ENCODE measurements at places on chromosomes 11 and 22.

DNA sequence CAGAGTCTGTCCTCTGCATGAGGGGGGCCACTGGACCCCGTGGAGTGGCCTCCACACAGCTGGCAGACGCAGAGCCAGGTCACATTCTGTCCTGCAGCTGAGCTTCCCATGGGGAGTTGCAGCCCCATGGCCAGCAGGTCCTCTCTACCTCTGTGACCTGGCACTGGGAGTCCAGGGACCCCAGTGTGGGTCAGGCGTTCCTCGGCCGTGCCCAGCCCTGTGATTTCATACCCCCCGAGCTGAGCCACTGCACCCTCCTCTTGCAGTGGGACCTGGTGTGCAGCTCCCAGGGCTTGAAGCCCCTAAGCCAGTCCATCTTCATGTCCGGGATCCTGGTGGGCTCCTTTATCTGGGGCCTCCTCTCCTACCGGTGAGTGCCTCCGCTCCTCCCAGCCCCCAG lies 32.2 kb upstream of the SLC22A12 start:
- DNase-seq, result no peak

DNA sequence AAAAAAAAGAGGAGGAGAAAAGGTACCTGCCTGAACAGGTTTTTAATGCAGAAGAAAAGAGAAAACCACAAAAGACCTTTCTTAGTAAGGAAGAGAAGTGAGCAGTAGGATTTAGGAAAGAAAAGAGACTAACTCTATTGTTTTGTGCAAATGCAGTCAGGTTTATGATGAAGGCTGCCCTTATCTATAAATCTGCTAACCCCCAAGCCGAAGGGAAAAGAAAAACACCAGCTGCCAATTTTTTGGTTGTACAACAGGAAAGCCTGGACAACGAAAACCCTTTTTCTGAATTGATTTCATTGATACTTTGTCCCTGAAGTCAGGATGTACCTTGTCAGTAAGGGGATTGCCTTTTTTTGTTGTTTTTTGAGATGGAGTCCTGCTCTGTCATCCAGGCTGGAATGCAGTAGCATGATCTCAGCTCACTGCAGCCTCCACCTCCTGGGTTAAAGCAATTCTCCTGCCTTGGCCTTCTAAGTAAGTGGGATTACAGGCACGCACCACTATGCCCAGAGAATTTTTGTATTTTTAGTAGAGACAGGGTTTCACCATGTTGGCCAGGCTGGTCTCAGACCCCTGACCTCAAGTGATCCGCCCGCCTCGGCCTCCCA lies 21.2 kb downstream of the POLD4 start:
- no peak for DNase-seq

DNA sequence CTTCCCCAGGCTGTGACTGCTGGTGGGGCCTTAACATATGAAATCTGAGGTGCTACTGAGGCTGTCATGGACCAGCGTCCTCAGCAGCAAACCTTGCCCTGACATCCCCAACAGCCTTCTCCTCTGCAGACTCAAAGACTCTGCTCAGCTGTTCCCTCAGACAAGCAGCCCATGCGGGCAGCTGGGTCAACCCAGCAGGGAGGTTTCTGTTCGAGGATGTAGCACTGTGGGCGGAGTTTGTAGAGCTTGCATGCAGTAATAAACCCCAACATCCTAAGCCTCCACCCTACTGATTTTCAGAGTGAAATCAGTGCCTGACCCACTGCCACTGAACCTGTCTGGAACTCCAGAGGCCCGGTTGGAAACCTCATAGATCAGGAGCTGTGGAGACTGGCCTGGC lies 88.8 kb upstream of the XKR3 start:
- DNase-seq, result no peak

DNA sequence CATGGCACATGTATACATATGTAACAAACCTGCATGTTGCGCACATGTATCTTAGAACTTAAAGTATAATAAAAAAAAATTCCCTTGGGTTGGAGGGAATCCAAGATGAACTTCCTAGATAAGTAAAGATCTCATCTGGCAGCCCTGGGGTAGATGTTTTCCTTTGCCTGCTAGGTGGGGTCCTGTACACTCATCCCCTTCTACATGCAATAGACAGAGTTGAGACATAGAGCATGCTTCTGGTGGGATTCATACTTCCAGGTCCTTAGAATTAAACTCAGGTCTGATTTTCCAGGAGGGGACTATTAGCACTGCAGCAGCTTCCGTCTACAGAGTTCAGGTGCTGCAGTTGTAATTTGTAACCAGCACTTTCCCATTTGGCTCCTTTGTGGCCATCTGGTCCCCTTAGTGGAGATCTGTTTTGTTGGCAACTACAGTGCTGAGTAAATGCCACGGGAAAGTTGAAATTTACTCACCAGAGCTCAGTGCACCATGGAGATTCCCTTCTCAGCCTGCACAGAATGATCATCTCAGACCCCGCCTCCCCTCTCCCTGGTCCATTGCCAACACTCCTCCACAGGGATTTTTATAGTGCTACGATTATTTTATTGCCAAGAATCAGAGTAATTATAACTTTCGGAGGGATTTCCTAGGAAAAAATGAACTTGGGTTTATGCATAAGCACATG lies 220.1 kb upstream of the E2F8 start:
- DNase-seq, result no peak

DNA sequence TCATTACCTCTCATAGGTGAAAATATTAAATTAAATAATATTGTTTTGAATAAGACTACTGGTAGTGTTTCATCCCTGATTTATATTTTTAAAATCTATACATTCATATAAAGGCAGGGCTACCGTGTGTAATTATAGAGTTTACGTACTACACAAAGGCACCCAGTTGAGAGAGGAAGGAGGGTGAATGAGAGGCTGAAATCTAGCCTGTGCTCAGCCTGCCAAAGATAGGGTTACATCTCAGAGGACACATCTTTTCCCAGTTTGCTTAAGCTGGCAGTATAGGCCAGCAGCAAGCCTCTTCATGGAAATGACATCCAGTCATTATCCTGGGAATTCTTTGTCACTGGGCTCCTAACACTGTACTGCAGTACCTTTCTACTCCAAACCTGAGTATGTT lies 7.5 kb upstream of the B3GNT6 start:
- DNase-seq, result no peak

GRCh38 chr11:1138097-1138496 lies 19.7 kb upstream of the MUC5AC start:
- DNase-seq, result no peak

DNA sequence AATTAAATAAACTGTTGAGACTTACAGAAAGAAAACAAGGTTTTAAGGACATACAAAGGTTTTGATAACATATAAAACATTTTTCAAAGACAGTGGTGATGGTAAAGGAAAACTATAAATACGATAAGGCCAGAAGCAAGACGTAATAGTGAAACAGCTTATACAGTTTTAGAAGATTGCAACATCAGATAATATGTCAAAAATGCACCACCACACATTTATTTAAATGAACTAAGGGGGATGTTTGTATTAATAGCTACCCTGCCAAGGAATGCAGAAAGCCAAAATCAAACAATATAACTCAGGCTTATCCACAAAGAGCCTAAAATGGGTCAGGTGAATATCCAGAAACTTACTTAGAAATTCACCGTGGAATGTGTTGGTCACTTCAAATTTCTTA lies 981.6 kb upstream of the FAT3 start:
- DNase-seq, result no peak

DNA sequence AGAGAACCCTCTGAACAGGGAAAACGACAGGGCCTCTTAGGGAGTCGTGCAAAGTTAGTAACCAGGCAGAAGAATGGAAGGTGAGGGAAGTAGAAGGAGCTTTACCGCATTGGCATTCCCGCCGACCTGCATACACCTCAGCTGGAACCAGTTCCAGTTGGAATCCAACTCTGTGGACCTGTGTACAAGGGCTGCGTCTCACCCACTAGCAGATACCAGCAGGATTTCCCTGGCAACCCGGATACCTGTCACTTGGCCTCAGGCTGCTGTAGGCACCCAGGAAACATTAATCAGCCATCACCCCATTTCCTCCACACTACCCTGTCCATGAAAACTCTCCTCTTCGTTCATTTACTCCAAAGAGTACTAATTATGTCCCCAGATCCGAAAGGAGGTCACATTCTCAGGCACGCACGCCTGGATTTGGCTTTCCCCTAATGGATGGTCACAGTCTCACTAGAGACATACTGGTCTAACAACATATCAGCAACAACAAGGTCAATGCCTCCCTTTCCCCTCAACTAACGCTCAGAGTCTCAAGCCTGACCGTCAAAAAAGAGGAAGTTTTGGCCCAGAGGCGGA lies 842 bp downstream of the ARFGAP2 start:
- no peak for DNase-seq

GRCh38 chr11:61904539-61905048 lies 12.8 kb downstream of the RAB3IL1 start:
- DNase-seq, result no peak

DNA sequence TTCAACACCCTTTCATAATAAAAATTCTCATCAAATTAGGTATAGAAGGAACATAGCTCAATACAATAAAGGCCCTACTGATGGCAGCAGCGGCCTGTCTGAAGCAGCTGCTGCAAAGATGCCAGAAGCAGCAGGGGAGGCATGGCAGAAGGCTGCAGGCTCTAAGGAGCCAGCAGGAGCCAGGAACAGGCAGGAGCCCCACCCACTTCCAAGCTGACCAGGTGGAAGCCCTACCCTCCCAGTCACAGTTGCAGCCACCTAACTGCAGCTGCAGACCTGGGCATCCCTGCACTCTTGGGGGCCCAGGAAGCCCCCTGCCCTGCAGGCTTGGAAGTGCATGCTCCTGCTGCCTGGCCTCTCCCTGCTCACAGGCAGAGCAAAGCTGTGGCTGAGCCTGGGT lies 18.2 kb upstream of the OR6A2 start:
- no peak for DNase-seq

GRCh38 chr11:43989162-43989981 lies 46.9 kb downstream of the C11orf96 start:
- peak; percentile 33 for DNase-seq

- peak; percentile 16 for DNase-seq
Observed at GRCh38 chr11:12599408-12600143, 74.6 kb upstream of the TEAD1 start.

DNA sequence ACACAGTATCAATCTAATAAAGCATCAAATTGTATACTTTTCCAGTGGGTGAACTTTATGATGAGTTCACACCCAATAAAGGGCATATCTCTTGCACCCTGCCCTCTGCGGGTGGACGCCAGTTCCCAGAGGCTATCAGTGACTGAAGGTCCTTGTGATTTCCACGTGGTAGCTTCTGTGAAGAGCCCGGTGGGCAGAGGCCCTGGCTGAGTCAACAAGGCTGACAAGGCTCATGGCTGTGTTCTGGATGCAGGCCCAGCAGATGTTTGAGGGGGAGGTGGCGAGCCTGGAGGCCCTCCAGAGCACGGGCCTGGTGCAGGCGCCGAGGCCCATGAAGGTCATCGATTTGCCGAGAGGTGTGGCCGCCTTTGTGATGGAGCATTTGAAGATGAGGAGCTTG lies 71.4 kb downstream of the PIWIL3 start:
- DNase-seq, result peak; percentile 96

Data from large intestine (tissue), 12 donors.